ENCODE measurements at places on chromosomes 7 and 10. TPM values are rescaled to one million over a fixed set of nuclear protein-coding genes. Genes with fewer than 3 reads are reported as not detected.

Gene SPACDR
- 0.78 TPM for polyA plus RNA-seq

Gene COL1A2
- not detected for polyA plus RNA-seq

Gene AQP1
- polyA plus RNA-seq = not detected

Gene SAMD8
- polyA plus RNA-seq = 11.7 TPM

Gene HOXA10
- 0.70 TPM for polyA plus RNA-seq

Gene SH3PXD2A
- polyA plus RNA-seq = 1.2 TPM

Gene AKR1C8
- polyA plus RNA-seq = not detected

Gene TRIM74
- 0.66 TPM for polyA plus RNA-seq

Gene HYAL4
- not detected for polyA plus RNA-seq

Gene MSS51
- polyA plus RNA-seq = 0.35 TPM

Gene SLC26A3
- polyA plus RNA-seq = not detected

Gene TDRD1
- not detected for polyA plus RNA-seq

Gene AGR2
- polyA plus RNA-seq = not detected

Gene MYOZ1
- not detected for polyA plus RNA-seq

Gene PRKAR2B
- polyA plus RNA-seq = 1.1 TPM

Gene HOXA9
- 0.20 TPM for polyA plus RNA-seq

Gene PRSS58
- polyA plus RNA-seq = not detected

Gene SVIL
- 2.6 TPM for polyA plus RNA-seq
